ENCODE measurements at places on chromosomes 13 and 19. TPM values are rescaled to one million over a fixed set of nuclear protein-coding genes. Genes with fewer than 3 reads are reported as not detected.

The SCGB2B2 gene
- not detected for total RNA-seq

The EGLN2 gene
- total RNA-seq: 113 TPM

The PSG11 gene
- not detected for total RNA-seq

The ANGPTL8 gene
- not detected for total RNA-seq

The ADPRHL1 gene
- 2.8 TPM for total RNA-seq

The HCN2 gene
- total RNA-seq: 0.84 TPM

The MLLT1 gene
- total RNA-seq: 86.4 TPM
